ENCODE measurements at places on chromosomes 3 and 15. TPM values are rescaled to one million over a fixed set of nuclear protein-coding genes. Genes with fewer than 3 reads are reported as not detected.
A peak's percentile ranks its signal among the peaks of the same experiment; 100 is the strongest.

- no peaks in the 10 kb centered on the region for H3K36me3 ChIP-seq
- no peak overlapping the region for H3K4me3 ChIP-seq
- H3K27ac ChIP-seq = no peak overlapping the region
- no peaks in the 10 kb centered on the region for H3K27me3 ChIP-seq
- H3K4me1 ChIP-seq = peaks cover 2% of the 10 kb centered on the region
- DNase-seq = no peak
These were observed 52.1 kb downstream of the NEK10 start for GRCh38 chr3:27317096-27317495.

Gene SMCO1
- not detected for total RNA-seq

DNA sequence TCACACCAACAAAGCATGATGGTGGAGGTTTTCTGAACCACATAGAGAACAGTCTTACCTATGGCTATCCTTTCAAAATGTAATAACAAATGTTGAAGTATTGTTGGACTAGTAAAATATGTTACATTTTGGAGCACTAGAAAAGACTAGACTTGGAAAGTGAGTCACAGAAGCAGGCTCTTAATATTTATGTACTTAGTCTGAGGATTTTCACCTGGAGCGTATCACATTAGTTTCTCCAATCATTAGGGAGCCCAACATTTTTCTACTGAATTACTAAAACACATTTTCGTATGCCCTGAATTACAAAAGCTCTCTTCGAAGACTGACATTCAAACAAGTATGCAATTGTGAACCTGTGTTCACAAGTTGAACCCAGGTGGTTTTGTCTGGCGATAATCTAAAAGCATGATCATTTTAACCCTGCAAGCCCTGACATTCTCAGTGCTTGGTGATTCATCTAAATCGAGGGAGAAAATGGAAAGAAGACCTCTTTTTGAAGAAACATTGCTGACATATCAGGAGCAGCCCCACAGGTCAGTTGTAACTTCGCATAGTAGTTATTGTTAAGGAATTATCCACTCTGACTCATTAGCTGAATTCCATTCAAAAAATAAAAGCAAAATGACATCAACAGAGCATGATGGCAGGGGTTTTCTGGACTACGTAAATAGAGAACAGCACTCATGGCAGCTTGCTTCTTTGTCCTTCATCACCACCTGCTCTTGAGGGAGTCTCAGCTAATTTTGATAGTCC, 679.8 kb upstream of the NECTIN3 start:
- H3K4me1 ChIP-seq = peaks cover 6% of the 10 kb centered on the region
- peak; percentile 72 for DNase-seq
- no peaks in the 10 kb centered on the region for H3K36me3 ChIP-seq
- no peaks in the 10 kb centered on the region for H3K27me3 ChIP-seq

DNA sequence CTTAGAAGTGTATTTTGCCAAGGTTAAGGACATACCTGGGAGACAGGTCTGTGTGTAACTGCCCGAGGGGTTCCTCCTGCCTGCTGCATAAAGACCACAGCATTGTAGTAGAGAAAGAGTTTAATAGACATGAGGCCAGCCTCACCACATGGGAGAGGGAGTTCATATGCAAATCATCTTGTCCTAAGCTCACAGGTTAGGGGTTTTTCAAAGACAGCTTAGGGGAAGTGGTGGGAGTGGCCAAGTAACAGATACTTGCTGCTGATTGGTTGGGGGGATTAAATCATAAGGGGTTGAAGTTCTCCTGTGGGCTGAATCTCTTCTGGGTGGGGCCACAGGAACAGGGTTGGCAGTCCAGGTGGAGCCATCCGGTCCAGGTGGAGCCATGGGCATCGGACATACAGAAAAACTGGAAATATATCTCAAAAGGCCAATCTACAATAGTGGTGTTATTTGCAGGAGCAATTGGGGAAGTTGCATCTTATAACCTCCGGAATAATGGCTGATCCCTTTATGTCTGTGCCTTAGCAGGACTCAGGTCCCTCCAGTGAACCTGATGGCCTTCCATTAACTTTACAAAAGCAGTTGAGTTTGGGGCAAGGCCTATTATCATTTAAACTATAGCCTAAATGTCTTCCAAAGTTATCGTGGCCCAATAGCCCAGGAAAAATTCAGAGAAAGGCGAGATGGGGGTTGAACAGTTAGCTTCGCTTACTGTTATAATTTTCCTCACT, 86.0 kb upstream of the MFGE8 start:
- peaks cover 19% of the 10 kb centered on the region for H3K4me1 ChIP-seq
- no peak overlapping the region for H3K27ac ChIP-seq
- H3K4me3 ChIP-seq = no peak overlapping the region
- H3K36me3 ChIP-seq = no peaks in the 10 kb centered on the region
- no peak for DNase-seq

Gene ACTRT3
- total RNA-seq = 2.5 TPM

- peaks cover 6% of the 10 kb centered on the region for H3K4me1 ChIP-seq
- H3K27me3 ChIP-seq = no peaks in the 10 kb centered on the region
- DNase-seq = peak; percentile 54
- H3K27ac ChIP-seq = no peak overlapping the region
These were observed 36.9 kb downstream of the LRRFIP2 start for GRCh38 chr3:37137516-37137915.

Gene GATA2
- total RNA-seq = 2.2 TPM

Measured in IMR-90 (cell line).